Endothelial cell (in vitro differentiated cells): ENCODE measurements at places on chromosomes 2 and 18. TPM values are rescaled to one million over a fixed set of nuclear protein-coding genes. Genes with fewer than 3 reads are reported as not detected.

DNA sequence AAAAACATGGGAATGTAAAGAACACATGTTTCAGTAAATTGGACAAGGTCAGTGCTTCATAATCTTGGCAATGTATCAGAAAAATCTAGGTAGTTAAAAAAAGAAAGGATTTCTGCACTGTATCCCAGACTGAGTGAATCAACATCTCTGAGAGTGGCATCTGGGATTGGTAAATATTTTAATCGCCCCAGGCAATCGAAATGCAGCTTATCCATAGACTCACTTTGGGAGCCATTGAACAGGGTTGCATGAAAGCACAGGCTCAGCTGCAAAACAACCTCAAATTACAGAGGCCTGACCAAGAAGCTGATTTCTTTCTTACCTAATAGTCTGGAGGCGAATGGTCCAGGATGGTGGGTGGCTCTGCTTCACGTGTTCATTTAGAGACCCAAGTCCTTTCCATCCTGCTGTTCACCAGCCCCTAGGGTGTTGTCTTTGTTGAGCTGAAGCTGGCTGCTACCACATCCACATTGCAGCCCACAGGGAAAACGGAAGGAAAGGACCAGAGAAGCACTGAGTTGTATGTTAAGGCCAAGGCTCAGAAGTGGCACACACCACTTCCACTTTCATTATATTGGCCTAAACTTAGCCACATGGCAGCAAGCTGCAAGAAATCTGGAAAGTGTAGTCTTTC, 59.0 kb downstream of the MOGAT1 start:
- no peak for DNase-seq
- no peak overlapping the region for H3K4me3 ChIP-seq
- H3K4me1 ChIP-seq = peaks cover 18% of the 10 kb centered on the region

DNA sequence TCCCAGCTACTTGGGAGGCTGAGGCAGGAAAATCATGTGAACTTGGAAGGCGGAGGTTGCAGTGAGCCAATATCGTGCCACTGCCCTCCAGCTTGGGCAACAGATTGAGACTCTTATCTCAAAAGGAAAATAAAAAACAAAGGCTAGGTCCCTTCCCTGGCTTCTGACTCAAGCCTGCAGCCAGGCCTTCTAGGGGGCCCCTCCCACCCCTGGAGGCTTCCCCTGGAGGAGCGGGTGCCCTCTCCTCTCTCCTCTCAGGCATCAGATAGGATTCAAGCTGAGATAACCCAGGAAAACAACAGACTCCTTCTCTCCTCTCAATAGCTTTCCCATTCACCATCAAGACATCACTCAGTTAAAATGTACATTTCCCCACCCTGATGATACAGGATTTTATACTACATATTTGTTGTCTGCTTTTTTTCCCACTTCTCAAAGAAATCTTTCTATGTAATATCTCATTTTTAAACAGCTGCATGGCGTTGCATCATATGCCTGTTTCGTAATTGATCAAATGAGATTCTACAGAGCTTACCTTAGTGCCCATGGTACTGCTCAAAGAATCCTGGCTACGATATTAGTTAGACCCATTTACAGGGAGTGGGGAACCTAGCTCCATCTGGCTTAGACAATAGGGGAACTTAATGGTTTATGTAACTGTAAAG, 20.6 kb upstream of the C2orf72 start:
- no peaks in the 10 kb centered on the region for H3K4me1 ChIP-seq
- peaks cover 3% of the 10 kb centered on the region for H3K36me3 ChIP-seq
- DNase-seq = no peak
- no peak overlapping the region for H3K27ac ChIP-seq
- peaks cover 6% of the 10 kb centered on the region for H3K27me3 ChIP-seq
- no peak overlapping the region for H3K4me3 ChIP-seq

DNA sequence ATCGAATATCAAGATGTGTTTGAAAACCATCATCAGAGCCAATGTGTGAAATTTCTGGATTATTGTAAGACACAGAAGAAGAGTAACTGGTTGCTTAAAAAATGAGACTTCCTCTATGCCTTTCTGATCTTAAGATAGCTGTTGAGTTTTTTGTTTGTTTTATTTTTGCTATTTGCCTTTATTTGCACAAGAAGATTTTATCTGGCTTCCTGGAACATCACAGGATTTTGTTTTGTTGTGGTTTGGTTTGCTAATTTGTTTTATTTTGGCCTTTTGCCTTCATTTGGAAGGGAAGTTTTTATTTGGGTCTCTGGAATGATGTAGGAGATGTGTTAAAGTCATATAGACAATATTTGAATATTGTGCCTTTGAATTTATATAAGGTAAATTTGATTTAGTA, 3.9 kb upstream of the CYTIP start:
- H3K4me1 ChIP-seq = peaks cover 2% of the 10 kb centered on the region
- no peak for DNase-seq
- H3K27ac ChIP-seq = no peak overlapping the region
- no peak overlapping the region for H3K4me3 ChIP-seq

DNA sequence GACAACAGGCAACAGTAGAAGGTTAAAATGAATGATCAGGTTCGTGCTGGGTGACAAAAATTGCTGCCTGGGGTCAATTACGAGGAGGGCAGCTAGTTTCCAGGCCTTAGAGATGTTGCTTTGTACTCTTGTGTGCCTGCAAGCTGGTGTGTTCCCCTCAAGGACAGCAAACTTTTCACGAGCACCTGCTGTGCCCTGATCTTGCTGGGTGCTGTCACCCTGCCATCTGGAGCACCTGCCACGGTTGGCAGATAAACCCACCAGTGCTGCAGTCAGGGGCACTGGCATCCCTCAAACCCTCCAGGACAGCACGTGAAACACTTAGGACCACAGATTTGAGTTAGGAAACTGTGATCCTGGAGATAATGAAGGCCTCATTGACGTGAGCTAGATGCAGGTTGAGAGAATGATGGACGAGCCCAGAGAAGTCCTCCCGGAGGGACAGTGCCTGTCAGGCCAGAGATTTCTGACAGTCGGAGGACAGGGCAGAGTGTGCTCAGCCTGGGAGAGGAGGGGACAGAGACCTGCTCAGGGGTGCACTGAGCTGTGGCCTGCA, 104.3 kb upstream of the RAB12 start:
- H3K27ac ChIP-seq = no peak overlapping the region
- no peaks in the 10 kb centered on the region for H3K27me3 ChIP-seq

- H3K4me3 ChIP-seq = no peak overlapping the region
- H3K36me3 ChIP-seq = no peaks in the 10 kb centered on the region
- DNase-seq = no peak
- no peak overlapping the region for H3K27ac ChIP-seq
These were observed 48.2 kb downstream of the TWIST2 start for GRCh38 chr2:238895891-238896600.

GRCh38 chr2:240917009-240917683, 11.0 kb downstream of the CROCC2 start:
- peaks cover 7% of the 10 kb centered on the region for H3K27me3 ChIP-seq
- H3K4me1 ChIP-seq = peaks cover 2% of the 10 kb centered on the region
- no peak for DNase-seq
- no peak overlapping the region for H3K4me3 ChIP-seq

The PLB1 gene
- total RNA-seq = 3.2 TPM

The SRD5A2 gene
- total RNA-seq = 0.64 TPM

The TFPI gene
- 735 TPM for total RNA-seq

The FAM237A gene
- total RNA-seq = not detected
